Stimulated activated CD4-positive, alpha-beta T cell treated with anti-CD3 and anti-CD28 coated beads, Interleukin-15, amount 100 ng/mL, for 24 hours (primary cell): ENCODE measurements at places on chromosomes 5 and 9.

DNA sequence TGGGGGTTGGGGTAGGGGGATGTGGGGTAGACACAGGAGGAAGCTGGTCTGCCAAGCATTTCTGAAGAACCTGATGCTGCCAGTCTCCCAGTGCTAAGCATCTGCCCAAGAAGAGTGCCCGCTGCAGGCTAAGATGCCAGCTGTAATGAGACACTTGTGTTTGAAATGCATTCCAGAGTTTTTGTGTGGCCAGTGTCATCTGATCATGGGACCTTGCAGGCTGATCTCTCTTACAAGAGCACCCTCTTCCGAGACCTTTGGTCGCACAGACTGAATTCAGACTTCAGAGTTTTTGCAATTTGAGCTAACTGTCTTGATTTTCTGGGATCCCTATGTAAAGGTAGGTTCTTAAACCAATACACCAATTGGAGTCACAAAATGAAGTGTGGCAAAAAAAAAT, 58.1 kb downstream of the DENND1A start:
- DNase-seq = no peak

GRCh38 chr5:29414681-29415080, 1778.8 kb upstream of the CDH6 start:
- DNase-seq = no peak

- DNase-seq = peak; percentile 31
Observed at GRCh38 chr5:57324181-57324580, 150.3 kb downstream of the GPBP1 start.

DNA sequence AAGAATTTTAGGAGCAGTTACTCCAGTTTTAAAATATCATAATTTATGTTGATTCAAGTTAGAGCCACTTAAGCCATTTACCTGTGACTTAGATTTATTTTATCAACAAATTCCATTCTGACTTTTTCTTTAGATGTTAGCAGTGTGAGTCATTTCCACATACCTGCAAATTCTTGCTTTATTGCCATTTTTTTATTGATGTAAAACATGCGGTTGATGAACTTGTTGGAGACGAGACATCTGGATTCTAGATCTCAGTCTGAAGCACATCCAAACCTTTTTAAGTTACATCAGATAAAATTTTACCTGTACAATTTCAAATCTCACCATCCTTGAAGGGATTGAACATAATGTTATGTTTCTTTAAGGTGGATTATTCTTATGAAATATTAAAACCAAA, 240.9 kb downstream of the IRX1 start:
- DNase-seq = no peak
